Fibroblast of skin of left biceps (primary cell): ENCODE measurements at places on chromosomes 5 and 9.

DNA sequence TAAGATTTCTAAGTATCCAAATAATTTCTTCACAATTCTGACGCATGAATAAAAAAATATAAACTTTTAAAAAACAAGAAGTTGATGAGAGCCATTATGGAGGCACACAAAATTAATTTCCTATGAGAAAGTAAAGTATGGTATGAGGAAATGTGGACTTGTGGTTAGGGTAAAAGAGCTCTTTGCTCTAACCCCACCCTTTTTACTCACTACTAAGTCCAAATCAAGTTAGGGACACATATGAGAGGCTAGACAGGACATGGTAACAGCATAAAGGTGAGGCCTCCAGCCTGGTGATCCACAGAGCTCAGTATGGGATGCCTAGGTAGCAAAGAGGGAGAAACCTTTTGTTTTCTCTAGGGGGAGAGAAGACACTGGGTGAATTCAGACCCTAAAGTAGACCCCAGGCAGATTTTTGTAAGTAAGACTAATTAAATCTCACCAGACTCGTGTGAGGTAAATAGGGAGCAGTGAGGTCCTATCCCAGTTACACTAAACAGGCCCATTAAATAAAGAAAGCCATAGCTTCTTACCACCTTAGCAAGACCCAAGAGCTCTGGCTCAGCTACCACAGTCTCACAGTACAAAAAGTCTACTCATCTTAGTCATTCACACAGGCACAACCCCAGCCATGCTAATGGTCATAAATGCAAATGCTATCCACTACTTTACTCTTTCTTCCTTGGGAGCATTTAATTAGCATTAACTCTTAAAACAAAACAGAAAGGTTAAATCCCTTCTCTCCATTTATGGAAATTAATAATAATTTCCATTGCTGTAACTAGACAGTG lies 42.6 kb downstream of the MLLT3 start:
- DNase-seq = no peak

DNA sequence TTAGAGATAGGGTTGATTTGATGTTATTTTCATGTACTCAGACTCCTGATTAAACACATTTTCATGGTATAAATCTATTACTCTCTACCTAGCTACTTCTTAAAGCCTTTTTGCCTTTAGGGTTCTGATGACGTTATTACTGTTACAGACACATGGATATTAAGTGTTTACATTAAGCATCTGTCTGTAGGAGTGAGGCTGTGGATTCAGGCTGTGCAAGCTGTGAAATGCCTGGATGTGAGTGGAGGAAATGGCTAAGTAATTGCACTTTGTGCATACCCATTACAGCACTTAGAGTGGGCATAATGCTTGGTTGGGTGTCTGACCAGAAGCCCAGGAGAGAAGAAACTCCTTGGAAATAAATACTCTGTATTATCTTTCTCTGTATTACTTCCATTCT lies 186.8 kb downstream of the SNX18 start:
- DNase-seq = no peak

- DNase-seq = no peak
Observed at GRCh38 chr9:79664375-79664831, 92.6 kb downstream of the TLE4 start.

DNA sequence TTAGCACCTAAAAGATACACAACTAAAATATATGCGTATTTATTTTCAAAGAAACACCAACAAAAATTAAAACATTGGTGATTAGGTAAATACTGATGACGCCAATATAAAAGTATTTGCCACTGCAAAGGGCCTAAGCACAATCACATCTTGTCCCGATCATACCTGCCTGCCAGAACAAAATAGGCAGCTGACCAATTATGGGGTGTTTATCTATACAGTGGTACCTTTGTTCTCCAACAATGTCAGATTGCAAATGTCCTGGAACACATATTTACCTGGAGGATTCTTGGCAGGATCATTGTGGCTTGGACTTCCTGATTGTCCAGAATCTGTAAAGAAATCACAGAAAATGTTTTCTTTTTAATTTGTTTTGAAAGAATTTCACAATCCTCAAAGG lies 134.5 kb downstream of the NFIB start:
- no peak for DNase-seq

- no peak for DNase-seq
Observed at GRCh38 chr9:99850736-99851499, 29.2 kb downstream of the NR4A3 start.

DNA sequence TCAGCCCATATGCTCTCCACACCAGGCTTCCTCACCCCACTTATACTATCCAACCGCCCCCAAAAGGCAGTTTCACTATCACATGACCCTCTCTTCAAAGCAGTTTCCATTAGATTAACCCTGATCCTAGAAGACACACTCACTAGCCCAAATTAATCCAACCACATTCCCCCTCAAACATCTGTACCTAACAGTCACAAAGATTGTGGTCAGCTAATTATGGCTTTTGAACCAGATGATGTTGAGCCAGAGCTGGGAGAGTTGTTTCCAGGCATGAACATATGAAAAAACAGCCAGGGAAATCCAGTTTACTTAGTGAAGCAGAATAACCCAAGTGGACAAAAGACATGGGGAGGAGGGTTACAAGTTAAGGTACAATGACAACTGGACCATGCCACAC lies 131.2 kb downstream of the SPOCK1 start:
- DNase-seq = no peak

GRCh38 chr5:106639488-106639887 lies 1031.2 kb downstream of the EFNA5 start:
- no peak for DNase-seq

DNA sequence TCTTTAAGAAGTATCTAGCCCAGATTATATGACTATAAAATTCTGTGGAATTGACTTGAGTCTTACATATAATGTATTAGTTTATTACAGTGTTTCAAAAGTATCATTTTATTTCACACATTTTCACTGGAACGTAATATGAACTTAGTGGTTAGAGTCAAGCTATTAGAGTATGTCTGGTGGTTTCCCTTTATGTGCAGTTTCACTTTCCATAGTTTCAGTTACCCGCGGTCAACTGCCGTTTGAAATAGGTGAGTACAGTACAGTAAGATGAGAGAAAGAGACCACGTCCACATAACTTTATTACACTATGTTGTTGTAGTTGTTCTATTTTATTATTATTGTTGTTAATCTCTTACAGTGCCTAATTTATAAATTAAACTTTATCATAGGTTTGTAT lies 50.5 kb downstream of the COMMD10 start:
- no peak for DNase-seq

DNA sequence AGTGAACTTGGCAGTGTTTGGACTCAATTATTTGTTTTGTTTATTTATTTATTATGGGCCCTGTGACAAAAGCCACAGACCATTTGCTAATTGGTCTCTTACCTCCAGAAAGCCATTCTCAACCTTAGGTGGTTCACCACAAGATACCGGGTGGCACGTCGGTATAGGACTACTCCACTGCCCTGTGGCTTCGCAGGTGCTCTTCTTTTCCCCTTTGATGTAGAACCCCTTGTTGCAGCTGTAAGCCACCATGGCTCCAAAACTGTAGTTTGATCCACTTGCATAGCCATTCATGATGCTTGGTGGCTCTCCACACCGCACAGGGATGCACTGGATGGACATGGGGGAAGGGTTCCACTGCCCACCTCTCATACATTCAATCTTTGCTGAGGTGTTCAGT lies 73.3 kb upstream of the TXNDC8 start:
- no peak for DNase-seq

DNA sequence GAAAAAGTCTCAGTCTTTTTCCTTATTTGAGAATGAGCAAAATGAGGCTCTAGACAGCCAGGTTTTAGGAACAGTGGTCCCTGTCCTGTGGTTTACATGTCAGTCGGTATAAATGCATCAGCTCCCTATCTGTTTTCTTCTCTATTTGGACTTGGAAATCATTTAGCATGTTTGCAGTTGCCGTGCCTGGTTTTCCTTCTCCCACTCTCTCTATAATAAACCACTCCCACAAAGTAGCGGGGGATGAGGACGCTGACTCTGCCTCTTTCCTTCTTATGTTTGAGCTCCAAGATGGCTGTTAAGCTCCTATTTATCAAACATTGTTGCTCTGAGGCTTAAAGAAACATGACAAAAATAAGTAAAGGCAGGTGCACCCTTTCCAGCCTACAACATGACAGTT lies 57.2 kb upstream of the CTSL start:
- DNase-seq = no peak

DNA sequence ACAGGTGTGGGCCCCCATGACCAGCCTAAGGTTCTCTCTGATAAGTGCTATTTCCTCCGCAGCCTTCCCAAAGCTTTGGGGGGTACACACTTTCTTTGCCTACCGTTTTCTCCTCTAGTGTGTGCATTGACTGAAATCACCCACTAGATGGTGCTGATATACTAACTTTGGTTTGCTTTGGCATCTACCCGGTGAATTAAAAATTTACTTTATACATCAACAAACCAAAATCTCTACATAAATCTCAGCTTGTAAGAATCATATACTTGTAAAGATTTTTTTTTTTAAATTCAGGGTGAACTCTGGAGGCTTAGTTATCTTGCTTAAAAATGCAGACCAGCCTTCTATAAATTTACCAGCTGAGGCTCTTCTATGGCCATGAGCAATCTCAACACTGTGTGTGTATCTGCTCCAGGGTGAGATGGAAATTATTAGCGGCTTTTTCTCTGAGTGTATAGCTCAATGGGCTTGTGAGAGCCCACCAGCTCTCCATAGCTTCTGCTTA lies 475.7 kb upstream of the TNC start:
- DNase-seq = peak; percentile 62

GRCh38 chr9:111456529-111456928 lies 27.7 kb downstream of the ECPAS start:
- no peak for DNase-seq

DNA sequence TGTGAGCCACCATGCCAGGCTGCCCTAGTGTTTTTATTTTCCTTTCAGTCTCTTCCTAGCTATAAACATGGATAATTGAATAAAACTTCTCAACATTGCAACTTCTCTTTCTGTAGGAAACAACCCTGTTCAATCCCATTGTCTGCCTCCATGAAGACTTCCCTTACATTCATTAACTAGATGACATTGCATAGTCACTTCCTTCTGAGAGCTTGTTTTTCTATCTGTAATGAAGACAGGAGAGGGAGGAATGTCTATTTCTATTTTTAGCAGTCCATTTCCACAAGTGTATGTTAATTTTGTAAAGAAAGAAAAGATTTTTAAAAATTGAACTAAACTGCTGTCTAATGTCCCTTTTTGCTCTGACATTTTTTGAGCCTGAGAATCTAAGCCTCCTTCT lies 55.6 kb upstream of the MELK start:
- no peak for DNase-seq

GRCh38 chr9:94250456-94250855 lies 8.6 kb upstream of the ZNF169 start:
- DNase-seq = no peak

- DNase-seq = no peak
Observed at GRCh38 chr5:169374111-169374510, 73.2 kb upstream of the SLIT3 start.

DNA sequence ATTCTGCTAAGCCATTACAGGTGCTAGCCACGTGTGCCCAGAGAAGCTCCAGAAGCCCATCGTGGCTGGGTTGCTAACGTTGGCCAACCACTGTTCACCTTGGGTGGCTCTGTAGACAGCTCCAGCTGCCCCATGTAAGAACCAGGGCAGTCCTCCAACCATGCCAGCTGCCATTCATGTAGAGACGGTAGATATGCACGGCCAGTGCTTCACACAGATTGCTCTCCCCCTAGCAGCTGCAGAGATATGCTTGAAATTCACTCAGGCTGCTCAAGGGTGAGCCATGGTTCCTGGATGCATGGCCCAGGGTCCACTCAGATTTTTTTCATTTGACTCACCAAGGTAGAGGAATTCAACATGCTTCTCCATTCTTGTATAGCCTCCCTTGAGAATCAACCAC lies 31.0 kb downstream of the GADD45G start:
- peak; percentile 36 for DNase-seq

DNA sequence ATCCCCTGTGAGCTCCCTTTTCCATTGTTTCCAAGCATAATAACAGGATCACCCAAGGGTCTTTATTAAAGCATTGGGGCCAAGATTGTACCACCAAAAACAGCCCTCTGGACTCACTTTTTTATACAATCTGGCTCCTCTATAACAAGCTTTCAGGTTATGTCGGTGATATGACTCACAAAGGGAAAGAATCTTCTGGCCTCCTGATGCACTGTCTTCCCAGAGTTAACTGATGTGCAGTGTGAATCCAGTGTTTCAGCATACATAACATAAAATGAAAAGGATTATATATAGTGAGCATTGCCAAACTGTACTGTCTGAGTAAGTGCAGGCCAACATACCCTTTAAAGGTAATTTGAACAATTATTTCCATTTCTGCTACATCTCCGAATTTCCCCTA lies 33.9 kb upstream of the MAN2A1 start:
- DNase-seq = no peak

DNA sequence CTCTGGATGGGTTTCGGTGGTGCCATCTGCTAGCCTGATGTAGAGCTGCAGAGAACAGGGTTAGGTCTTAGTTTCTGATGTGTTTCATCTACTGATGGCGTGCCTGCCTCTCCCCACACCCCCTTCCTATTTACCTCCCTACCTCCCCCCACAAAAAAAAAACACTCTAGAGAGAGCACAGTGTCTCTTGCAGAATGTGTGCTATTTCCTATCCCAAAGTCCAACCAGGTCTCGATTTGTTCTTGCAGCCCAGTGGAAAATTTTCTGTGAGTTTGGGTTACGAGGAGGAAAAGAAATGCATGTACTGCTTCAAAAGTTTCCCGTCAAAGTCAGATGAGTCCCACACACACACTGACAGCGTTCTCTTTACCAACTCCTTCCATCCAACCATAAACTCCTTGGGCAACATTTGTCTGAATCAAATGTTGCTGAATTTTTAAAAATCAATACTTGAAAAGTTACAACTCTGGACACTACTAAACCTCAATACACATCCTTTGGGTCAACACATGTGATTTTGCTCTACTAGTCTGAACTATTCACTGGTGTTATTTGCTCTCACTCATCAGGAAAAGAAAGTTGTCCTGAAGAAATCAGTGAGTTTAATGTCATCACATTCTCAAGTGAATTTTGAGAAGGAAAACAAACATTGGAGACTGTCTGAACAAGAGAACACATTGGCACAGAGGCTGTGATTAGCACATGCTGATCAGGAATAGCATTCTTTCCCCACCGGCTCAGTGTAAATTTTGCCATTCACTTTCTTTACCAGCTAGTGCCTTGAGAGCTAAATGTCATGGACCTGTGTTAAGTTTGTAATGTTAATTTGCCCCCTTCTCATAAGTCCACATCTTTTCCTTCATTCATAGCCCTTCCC lies 84.1 kb downstream of the MAMDC2 start:
- DNase-seq = no peak

DNA sequence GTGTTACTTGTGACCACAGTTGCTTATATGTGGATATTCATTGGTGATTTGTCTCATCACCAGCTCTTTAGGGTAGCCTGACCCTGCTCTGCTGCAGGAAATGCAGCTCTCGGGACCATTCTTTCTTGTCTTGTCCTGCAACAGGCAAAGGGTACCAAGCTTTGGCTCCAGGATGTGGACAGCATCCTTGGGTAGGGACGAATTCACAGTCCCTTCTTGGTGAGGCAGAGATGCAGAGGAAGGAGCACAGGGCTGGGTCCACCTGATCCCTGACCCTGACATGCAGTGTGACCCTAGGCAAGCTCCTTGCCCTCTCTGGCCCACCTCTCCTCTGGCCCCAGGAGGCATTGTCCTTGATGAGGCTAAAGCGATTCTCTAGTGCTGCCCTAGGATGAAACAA lies 37.0 kb upstream of the SYNPO start:
- DNase-seq = no peak
